ENCODE measurements at places on chromosomes 7 and 10.

GRCh38 chr10:102919246-102919959 is 1.3 kb downstream of the CNNM2 start:
- DNase-seq, result no peak

DNA sequence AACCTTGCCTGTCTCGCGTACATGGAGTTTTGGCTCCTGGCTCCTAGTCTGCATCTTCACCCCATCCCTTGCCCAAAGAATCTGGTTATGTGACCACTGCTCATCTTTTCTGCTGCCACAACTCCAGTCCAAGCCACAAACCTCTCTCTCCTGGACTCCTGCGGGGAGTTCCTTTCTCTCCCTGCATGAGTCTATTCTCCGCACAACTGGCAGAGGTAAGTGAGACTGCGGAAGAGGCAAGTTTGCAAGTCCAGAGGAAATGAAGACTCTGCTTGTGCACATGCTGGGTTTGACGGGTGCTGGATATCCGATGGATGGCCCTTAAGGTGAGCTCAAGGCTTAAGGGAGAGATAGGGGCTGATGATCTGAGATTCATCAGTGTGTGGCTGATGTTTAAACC is 61.0 kb downstream of the TRUB1 start:
- DNase-seq, result no peak

- no peak for DNase-seq
These were observed 58.8 kb downstream of the ZNF518A start for GRCh38 chr10:96188916-96189315.

- DNase-seq, result no peak
These were observed 19.9 kb downstream of the FAM241B start for GRCh38 chr10:69649786-69650550.

- no peak for DNase-seq
These were observed 661.8 kb upstream of the MBL2 start for GRCh38 chr10:53434413-53434812.

GRCh38 chr10:12703813-12704212 is 297.7 kb downstream of the CCDC3 start:
- DNase-seq, result no peak

- DNase-seq, result no peak
These were observed 176.1 kb downstream of the SH3PXD2A start for GRCh38 chr10:103679096-103679790.

- no peak for DNase-seq
These were observed 242.8 kb downstream of the GPR158 start for GRCh38 chr10:25417611-25418010.

DNA sequence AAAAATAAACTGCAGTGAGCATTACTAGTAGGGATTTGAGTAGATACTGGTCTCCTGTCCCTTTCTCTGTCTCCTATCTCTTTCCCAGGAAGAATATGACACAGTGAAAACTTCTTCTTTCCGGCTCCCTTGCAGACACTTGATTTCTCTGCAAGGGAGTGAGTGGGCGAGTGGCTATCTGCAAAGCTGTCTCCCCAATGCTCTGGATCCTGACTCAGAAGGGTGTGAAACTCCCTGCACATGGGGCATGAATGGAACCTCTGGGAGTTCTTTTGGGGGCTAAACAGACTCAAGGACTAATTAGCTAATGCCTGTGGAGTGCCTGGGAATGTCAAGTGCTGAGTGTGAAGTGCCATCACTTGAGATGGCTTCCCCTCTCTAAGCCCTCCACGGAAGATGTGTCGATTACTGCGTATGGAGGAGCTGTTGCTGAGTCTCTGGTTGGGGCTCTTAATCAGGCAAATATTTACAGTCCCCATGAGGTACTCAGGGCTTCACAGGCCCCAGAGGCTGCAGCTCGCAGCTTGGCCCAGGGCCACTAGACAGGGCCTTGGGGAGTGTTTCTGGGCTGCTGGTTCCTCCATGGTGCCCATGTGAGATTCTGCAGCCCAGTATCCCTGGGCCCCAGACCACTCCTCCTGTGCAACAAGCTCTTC is 139.8 kb downstream of the RPS24 start:
- no peak for DNase-seq

GRCh38 chr10:98340940-98341310 is 72.9 kb upstream of the LOXL4 start:
- no peak for DNase-seq

DNA sequence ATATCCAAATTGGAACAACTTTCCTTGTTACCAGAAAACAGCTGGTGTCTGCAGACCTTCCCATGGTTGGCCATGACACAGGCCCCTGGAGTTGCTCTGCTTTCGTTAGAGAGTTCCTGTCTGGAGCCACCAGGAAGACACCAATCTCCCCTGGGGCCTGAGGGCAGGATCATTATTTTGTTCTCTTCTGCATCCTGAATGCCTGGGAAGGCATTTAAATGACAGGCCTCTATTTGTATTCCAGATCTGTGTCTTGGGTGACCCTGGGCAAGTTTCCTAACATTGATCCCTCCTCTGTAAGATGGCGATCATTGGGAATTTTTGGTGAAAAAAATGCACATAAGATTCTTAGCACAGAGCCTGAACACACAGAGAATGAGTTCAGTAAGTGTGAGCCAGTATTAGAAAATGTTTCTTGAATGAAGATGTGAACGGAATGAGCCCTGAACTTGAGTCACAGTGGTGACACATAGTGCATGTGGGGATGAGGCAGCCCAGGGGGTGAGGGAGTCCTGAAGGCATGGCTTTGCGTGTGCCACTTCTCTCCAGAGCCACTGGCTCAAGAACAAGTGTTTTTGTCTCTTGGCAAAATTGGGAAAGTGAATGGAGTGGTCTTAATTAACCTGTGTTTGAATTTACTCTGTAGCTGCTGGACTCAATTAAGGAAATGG is 28.4 kb downstream of the BMPER start:
- no peak for DNase-seq

DNA sequence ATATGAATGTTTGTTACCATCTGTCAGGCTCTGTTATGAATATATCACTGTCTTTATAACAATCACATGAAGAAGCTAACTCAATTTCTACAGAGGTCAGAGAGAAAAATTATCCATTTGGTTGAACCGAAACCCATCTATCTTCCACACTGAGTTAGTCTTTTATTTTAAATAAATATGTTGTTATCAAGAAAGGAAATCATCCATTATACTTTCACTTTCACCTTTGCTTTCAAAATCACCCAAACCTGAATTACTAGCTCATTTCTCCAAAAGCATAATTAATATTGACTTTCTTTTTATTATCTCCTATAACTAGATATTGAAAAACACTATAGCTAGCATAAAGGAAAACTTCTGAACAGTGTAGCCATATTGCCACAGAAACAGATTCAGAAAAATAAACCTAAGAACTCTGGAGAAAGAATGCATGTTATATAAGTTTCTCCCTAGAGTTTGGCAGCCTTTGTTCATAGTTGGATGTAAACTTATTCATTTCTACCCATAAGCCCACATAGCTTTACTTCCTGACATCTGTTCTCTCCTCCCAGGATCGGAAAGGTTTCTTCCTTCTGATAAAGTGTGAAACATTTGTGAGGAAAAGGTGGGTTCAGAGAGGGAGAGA is 66.0 kb downstream of the NPSR1 start:
- no peak for DNase-seq

DNA sequence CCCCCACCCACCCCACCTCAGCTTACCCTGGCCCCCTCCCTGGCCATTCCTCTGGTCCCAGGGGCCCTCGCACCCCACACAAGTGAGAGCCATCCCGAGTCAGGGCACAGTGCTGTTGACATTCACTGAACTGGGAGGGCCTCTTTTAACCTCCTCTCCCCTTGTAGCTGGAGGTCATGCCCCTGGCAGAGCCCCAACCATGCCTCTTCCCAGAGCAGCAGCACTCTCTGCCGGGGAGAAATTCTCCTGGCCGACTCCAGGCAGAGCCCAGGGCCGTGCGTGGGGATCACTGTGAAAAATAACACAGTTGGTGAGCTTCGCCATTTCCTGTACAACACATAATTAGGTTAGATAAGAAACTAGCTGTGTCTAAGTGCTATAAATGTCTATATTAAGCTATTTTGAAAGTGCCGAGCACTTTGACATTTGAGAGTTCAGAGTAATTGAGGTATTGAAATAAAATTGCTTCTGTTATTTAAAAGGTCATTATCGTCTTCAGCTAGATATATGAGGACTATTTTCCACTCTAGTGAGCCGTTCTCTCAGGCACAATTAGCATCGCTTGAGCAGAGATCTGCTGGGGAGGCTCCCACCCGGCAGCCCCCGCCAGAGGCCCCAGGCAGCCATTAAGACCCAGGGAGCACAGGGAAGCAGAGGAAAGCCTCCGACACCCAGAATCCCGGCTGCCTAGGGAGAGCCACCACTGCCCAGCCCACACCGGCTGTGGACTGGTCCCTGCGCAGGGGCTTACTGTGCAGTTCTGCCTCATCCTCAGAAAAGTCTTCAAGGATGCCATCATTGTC is 62.4 kb upstream of the LRRC18 start:
- DNase-seq, result no peak

DNA sequence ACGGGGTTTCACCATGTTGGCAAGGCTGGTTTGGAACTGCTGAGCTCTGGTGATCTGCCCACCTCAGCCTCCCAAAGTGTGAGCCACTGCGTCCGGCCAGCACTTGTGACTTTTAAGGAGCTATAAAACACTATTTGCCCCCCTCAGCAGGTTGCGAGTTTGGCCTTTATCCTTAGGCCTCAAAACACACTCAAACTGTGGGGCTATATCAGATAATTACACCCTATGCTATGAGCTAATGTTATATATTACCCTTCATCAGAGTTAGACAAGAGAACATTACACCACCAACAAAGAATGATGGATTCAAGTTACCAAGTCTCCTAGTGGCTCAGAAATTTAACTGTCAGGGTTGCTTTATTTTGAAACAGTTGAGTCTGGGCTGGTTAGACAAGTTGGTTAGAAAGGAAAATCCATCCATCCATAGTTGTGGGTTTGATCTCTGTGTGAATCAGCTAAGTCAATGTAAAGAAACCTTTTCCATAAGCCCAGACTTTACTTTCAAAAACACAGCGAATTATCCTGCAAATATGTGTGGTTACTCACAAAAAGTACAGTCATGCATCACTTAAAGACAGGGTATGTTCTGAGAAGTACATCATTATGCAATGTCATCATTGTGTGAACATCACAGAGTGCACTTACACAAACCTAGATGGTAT is 115.8 kb downstream of the SEMA3D start:
- DNase-seq, result no peak

GRCh38 chr10:123858077-123858681 is 33.4 kb downstream of the CPXM2 start:
- peak; percentile 7 for DNase-seq

DNA sequence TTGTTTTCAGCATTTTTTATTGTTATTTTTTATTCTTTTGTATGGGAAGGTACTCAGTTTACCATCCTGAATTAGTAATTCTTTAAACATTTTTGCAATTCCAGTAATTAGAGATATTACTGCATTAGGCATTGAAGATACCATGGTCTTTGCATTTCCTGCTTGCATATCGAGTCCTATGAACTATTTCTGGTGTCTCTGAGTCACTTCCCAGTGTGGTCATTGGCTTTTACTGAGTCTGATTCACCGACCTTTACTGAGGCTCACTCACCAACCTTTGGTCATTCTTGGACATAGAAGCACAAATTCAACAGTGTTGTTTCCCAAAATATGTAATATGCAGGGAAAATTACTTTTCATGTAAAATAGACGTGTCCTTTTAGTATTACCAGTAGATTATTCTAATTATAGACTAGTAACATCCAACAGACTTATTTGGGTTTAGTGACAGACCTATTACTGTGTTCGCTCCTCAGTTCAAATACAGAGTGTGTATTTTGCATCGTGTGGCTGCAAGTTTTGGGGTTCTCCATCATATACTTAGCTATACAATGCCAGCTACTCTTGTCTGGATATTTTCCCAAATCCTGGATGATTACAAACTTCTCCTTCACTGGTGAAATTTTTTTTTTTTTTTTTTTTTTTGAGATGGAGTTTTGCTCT is 180.7 kb upstream of the PRSS1 start:
- DNase-seq, result peak; percentile 35

- DNase-seq, result no peak
These were observed 99.3 kb downstream of the DNAJB6 start for GRCh38 chr7:157436076-157436475.

DNA sequence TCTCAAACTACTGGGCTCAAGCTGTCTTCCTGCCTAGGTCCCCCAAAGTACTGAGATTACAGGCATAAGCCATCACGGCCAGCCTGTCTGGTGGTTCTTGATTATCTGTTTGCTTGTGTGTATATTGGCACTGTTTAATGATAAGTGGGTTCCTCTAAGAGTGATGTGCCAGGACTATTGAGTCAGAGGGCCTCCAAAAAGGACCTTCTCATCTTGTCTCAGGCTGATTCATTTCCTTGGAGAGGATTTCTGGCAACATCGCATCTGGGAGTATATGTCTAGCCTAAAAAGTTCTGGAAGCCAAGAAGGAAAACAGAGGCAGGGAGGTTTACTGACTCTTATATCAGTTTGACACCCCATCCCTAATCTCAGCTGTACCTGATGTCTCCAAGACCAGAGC is 27.1 kb upstream of the AKAP9 start:
- no peak for DNase-seq

GRCh38 chr10:117431160-117431559 is 55.9 kb upstream of the PDZD8 start:
- DNase-seq, result peak; percentile 46
